GM23338 (cell line): ENCODE measurements at places on chromosomes 4 and X. TPM values are rescaled to one million over a fixed set of nuclear protein-coding genes. Genes with fewer than 3 reads are reported as not detected.

- DNase-seq, result no peak
Observed at GRCh38 chrX:9429767-9430166, 35.1 kb upstream of the TBL1X start.

DNA sequence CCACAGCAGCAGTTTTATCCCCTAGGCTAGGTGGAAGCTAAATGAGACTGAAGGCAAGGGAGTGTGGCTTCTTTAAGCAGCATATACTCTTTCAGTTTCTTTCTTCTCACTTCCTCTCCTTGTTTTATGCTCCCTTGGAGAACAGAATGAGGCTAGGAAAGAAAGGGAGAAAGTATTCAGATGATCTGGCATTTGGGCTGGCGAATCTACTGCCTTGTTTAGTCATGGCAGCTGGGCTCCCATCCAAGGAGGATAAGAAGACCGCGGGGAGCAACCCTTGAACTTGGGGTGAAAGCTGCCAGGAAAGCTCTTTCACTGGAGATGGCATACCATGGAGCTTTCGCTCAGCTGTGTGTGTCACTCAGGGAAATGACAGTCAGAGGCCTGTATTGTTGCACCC lies 72.1 kb downstream of the ARHGEF38 start:
- no peak for DNase-seq

GRCh38 chr4:98601708-98602107 lies 56.7 kb downstream of the TSPAN5 start:
- no peak for DNase-seq

GRCh38 chrX:152139589-152139988 lies 1.2 kb upstream of the MAGEA10 start:
- DNase-seq, result no peak

DNA sequence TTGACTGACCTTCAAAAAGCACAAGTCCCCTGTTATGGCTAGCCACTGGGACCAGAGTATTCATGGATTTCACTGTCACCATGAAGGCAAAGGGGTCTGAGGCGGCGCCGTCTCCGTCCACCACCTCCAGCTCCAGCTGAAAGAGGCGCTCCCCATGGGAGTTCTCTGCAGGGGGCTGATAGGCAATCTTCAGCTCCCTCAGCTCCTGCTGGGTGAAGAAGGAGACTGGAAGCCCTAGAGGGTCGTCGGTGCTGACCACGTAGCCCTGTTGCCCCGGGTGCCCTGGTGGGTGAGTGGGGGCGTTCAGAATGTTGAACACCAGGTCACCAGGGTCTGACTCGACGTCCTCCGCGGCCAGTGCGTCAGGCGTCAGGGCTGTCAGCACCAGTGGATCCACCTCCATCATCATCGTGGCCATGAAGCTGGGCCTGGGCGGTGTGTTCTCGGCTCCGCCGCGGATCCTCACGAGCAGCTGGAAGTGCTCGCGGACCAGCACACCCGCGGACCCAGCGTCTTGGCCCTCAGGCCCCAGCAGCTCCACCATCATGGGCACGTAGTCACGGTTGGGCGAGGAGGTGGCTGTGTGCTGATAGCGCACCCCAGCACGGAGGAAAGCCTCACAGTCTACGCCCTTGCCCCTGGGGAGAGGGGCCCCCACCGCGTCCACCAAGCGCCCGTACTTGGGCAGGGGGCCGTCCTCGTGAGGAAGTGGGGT lies 987 bp downstream of the FREM3 start:
- DNase-seq, result peak; percentile 41

- no peak for DNase-seq
Observed at GRCh38 chr4:2436301-2436700, 17.5 kb downstream of the CFAP99 start.

GRCh38 chr4:84912741-84913140 lies 53.7 kb downstream of the WDFY3 start:
- DNase-seq, result no peak

DNA sequence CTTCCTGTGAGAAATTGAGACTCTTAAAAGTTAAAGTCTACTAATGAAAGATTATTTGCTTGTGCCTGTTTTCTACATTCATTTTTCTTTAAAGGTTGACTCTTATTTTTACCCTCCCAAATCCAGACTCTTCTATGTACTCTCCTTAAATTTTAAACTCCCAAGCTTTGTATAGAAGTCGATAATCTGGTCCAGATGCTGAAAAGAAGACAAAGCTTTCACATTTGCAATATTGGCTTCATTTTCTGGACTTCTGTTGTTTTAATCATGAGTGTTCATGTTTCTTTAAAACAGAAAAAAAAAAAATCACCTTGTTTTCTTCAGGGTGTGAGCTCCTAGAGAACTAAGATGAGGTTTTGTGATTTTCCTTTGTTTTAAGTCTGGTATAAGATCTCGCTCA lies 53.2 kb upstream of the TBC1D14 start:
- DNase-seq, result no peak

- DNase-seq, result no peak
Observed at GRCh38 chr4:78218260-78218659, 161.1 kb downstream of the FRAS1 start.

- DNase-seq, result no peak
Observed at GRCh38 chr4:151153585-151153984, 54.2 kb downstream of the RPS3A start.

DNA sequence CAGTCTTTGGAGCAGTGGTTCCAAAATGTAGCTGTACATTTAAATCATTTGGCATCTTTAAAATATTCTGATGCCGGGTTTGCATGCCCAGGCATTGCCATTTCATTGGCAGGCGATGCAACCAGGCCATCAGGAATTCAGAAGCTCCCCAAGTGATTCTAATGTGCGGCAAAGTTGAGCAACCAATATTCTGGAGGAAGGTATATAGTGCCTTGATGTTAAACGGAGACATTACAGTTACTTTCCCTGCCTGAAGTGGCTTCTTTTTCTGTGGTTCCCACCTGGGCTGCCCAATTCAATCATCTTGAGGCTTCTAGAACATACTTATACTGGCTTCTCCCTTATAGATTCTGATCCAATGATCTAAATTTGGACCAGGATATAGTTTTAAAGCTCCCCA lies 68.7 kb upstream of the PGM2 start:
- DNase-seq, result no peak

DNA sequence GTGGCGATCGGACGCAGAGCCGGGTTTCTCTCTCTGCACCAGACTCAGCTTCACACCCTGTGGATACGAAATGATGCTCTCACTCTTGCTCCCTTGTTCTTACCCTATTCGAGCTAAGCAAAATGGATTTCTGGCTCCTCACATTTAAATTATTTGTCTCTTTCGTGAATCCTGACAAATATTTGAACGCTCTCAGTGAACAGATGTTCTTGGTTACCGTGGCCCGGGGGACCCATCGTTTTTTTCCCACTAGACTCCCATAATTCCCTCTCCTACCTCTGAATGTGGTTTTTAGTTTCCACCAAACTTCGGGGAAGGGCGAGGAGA lies 630 bp downstream of the SMARCA5 start:
- no peak for DNase-seq

- no peak for DNase-seq
Observed at GRCh38 chrX:31168551-31168950, 96.7 kb upstream of the FTHL17 start.

- DNase-seq, result no peak
Observed at GRCh38 chrX:148084611-148085010, 103.5 kb downstream of the FMR1NB start.

DNA sequence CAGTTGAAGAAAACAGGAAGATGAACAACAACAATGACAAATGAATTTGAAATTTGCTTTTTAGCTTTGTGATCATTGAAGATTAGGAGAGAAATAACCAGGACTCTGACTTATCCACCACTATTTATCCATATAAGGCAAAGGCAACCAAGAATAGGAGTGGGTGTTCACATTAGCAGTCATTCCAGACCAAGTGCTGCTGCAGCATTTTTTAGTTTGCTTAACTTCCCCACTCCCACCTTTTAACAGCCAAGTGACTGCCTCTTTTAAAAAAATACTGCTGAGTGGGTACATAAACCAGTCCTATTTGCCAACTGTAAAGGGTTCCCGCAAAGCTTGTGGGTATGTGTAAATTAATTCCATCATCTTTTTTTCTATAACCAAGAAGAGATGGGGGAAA lies 230.9 kb downstream of the IQCM start:
- no peak for DNase-seq

GRCh38 chr4:17283251-17283650 lies 228.6 kb downstream of the QDPR start:
- no peak for DNase-seq

DNA sequence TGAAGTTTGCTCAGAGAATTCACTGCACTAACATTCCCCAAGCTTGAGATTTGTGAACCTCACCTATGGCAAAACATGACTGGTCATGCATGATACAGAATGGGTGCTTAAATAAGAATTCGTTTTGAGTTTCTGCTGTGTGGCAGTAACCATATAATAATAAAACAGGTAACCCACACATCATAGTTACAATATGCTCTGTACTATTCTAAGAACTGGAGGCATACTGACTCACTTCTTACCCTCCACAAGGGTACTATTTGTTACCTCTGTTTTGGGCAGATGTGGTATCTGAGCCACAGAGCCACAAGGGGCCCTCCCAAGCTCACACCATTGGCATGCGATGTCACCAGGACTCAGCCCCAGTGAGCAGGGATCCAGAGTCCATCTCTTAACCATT lies 17.6 kb downstream of the SLC2A9 start:
- no peak for DNase-seq

DNA sequence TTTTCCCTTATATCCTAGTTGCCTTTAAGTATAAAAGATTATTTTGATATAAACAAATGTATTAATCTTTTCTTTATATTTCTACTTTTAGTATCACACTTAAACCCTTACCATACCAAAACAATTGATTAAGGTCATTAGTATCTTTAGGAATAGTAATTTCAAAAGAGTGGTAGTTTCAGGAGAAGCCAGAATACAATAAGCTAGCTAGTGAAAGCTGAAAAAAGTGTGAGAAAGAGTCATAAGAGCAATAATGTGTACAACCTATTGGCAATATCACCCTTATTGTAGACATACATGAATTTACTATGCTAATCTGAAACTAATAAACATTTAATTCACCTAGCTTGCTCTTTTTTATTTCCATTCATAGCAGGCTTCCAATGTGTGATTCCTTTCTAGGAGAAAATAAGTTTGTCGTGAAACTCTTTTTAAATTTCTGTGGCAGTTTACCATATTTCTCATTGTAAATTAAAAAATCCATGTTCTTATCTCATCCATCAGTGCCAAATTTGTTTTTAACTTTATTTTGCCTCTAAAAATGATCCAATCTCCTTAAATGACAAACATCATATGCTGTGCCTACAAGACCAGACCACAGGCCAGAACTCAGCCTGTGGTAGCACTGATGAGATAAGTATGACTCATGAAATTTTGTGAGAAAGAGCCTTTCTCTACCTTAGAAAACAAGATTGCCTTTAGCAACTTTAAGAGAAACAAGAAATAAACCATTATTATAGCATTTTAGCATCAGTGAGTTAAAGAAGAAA lies 8.1 kb downstream of the NEK1 start:
- DNase-seq, result no peak

GRCh38 chr4:77146186-77147078 lies 10.6 kb upstream of the CCNG2 start:
- no peak for DNase-seq

GRCh38 chr4:145482209-145483037 lies 770 bp downstream of the SMAD1 start:
- DNase-seq, result peak; percentile 77

DNA sequence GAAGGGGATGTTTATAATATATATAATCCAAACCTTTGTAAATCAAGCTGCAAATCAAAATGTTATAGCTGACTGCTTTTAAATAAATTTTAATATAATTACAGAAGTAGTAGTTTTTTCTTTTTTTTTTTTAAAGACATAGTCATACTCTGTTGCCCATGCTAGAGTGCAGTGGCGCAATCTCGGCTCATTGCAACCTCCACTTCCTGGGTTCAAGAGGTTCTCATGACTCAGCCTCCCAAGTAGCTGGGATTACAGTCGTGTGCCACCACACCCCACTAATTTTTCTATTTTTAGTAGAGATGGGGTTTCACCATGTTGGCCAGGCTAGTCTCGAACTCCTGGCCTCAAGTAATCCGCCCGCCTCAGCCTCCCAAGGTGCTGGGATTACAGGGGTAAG lies 178.7 kb downstream of the FBXW7 start:
- DNase-seq, result no peak

DNA sequence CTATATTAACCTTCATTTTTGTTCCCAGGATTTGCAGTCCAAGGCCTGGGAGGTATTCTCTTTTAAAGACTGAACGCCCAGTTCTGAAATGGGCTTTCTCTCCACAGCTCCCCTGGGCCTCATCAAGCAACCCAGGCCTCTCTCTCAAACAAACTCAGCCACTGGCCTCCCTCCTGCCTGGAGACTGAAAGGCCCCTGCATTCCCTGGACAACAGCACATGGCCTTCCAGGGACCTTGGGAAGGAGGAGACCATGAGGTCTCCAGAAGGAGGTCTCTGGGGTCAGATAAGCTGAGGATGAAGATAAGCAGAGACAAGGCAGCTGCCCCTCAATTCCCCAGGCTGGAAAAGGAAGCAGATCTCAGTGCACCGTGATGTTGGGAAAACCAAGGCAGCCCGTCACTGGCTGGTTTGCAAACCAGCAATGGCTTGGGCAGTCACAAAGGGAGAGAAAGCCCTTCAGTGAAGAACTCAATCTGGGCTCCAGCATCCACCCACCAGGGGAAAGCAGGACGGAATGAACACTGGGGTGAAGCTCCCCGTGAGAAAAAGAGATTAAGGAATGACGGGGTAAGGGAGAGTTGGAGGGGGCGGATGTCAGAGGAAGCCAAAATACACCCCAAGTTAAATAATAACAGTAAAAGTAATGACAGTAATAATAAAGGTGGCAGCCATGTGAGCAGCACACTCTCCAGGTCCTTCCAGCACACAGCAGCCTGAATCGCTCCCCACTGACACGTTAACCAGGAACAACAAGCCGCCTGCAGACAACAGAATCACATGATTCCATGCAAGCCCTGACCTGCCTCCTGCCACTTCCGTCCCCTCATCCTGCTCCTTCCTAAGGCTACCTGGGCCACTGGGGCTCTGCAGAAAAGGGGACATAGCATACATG lies 22.3 kb downstream of the AMOT start:
- peak; percentile 14 for DNase-seq

DNA sequence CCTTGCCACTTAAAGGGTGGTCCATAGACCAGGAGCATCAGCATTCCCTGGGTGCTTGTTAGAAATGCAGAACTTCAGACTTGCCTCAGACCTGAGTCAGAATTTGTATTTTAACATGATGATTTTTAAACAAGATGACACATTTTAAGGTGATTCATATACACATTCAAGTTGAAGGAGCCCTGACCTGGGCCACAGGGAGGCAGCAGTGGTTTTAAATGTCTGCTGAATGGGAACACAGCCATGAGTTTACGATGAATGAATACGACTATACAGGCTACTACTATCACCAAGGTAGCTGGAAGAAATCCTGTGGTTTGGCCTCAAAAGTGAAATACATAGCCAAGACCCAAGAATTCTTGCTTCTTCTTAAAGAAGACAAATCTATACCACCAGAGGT lies 2.9 kb downstream of the HDAC8 start:
- no peak for DNase-seq

KLHL34 gene
- 1.1 and 1.9 TPM in 2 replicates for total RNA-seq

MSMO1 gene
- 272 and 274 TPM in 2 replicates for total RNA-seq

ERAS gene
- total RNA-seq, result 1.3 TPM in 1 of 2 replicates, not detected in the other

VMA21 gene
- total RNA-seq, result 90.3 and 102 TPM in 2 replicates

QDPR gene
- 26.3 and 31.5 TPM in 2 replicates for total RNA-seq

PRKX gene
- total RNA-seq, result 43.5 and 71.8 TPM in 2 replicates

KLHL15 gene
- 15.0 and 15.3 TPM in 2 replicates for total RNA-seq

C4orf51 gene
- not detected in 2 replicates for total RNA-seq

PRDM8 gene
- total RNA-seq, result not detected in 2 replicates

CDX4 gene
- 0.50 and 2.0 TPM in 2 replicates for total RNA-seq

HHIP gene
- 1.5 and 2.5 TPM in 2 replicates for total RNA-seq

USP27X gene
- 3.7 and 5.0 TPM in 2 replicates for total RNA-seq

SFRP2 gene
- 214 and 219 TPM in 2 replicates for total RNA-seq

PF4V1 gene
- 0.66 TPM in 1 of 2 replicates, not detected in the other for total RNA-seq

LEF1 gene
- 0.23 and 0.73 TPM in 2 replicates for total RNA-seq
